Stimulated activated CD8-positive, alpha-beta memory T cell treated with anti-CD3 and anti-CD28 coated beads, Interleukin-15, amount 100 ng/mL, for 1 hour (primary cell): ENCODE measurements at places on chromosomes 7 and 10.
A peak's percentile ranks its signal among the peaks of the same experiment; 100 is the strongest.

- no peak for DNase-seq
These were observed 862.3 kb upstream of the GHITM start for GRCh38 chr10:83276971-83277370.

- no peak for DNase-seq
These were observed 62.7 kb upstream of the CACUL1 start for GRCh38 chr10:118817328-118818068.

GRCh38 chr7:3673524-3673923, 372.5 kb downstream of the SDK1 start:
- peak; percentile 20 for DNase-seq

DNA sequence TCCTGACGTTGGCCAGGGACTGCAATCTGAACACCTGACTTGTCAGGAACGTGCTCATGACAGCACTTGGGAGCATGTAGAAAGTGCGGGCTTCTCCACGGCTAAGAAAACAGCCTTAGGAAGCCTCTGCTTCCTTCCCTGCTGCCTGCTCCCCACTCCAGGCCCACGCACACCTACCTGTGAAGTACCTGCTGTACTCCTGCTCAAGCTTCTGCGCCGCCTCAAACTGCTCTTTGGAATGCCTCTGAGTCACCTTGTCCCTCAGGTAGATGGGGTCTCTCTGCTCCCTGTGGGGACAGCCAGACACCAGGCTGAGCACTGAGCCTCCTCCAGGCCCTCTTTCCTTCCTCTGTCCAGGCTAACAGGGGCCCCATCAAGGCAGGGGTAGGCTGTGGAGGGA, 132.7 kb downstream of the DLG5 start:
- no peak for DNase-seq

DNA sequence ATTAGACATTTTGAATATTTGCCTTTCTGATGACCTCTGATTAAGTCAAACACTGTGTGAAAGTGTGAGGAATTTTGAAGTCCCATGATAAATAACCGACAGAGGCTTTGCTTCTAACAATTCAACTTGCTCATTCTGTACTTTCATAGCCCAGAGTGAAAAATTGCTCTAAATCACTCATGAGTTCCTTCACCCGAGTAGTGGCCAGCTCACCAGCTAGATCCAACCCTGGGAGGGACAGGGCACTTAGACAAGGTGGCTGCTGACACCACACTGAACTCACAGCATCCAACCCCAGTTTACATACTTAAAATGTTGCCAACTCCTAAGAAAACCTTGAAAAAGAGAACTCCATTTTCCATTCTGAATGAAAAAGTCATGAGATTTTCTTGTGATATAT, 80.0 kb upstream of the LYZL1 start:
- no peak for DNase-seq

- DNase-seq, result no peak
These were observed 132.6 kb downstream of the NXPH1 start for GRCh38 chr7:8566016-8566415.

DNA sequence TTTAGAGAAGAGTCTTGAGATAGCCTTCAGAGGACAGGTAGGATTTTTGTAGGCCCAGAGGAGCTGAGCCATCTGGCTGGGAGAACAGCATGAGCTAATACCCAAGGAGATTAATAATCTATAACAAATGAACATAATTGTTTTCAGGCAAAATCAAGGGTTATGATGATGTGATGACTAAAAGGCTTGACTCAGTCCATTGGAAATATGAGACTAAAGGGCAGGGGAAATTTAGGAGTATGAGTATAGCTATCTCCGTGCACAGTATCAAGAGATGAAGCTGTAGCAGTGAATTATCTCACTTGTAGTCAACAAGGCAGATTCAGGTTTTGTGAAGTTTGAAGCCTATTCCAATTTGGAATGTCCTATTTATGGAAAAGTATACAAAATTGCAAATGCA, 40.1 kb downstream of the CSTF2T start:
- no peak for DNase-seq

DNA sequence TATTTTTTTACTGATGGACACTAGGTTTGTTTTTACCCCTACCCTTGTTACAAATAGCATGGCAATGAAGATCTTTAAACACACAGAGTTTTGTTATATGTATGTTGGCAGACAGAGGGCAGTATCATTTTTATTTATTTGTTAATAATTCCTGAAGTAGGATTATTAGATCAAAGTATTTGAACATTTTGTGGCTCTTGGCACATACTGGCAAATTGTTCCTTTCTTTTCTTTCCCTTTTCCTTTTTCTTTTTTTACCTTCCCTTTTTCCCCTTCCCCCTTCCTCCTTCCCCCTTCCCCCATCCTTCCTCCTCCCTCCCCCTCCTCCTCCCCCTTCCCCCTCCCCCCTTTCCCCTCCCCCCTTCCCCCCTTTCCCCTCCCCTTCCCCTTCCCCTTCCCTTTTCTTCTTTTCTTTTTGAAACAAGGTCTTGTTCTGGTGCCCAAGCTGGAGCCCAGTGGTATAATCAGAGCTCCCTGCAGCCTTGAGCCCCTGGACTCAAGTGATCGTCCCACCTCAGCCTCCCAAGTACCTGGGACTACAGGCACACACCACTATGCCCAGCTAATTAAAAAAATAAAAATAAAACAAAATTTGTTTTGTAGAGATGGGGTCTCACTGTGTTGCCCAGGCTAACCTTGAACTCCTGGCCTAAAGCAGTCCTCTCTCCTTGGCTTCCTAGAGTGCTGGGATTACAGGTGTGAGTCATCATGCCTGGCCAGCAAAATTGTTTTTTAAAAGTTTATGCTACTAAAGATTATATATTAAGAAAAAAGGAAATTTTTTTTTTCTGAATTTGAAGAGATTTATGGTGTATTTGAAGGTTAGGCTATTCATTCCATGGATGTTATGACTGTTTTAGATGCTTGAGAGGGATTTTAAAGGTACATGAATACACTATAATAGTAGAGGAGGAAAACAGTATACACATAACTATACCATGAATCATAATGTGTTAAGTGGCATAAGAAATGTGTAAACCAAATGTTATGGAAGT, 39.3 kb downstream of the SEPTIN7 start:
- DNase-seq, result no peak

DNA sequence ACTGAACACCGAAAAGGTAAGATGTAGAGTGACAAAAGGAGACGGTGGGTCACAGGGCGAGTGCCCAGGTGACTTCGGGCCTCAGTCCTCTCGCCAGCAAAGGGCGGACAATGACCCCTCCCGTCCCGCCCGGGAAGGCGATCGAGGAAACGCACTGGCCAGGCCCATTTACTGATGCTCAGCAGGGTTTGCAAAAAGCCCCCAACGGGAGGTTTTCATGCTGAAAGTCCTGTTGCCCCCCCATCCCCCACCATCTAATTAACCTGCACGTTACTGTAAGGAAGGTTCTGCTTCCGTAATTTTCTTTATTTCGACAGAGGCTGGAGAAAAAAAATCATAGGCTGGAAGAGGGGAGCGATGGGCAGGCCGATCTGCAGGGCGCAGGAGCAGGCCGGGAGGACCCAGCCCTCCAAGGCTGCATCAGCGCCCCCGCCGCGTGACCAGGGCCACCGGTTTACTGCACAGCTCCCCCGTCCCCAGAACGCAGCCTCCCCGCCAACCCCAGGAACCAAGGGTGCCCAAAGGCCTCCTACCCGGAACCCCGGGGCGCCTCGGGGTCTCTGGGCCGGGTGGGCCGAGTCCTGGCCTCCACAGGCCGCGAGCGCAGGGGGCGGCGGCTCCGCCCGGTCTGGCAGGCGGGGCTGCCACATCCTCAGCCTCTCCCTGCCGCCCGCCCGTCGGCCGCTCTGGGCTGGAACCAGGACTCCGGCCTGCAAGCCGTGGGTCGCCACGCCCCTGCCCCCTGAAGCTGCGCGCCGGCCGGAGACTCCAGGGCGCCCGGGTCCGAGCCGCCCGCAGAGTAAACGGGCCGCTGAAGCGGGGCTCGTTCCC, 613 bp downstream of the OAT start:
- no peak for DNase-seq

DNA sequence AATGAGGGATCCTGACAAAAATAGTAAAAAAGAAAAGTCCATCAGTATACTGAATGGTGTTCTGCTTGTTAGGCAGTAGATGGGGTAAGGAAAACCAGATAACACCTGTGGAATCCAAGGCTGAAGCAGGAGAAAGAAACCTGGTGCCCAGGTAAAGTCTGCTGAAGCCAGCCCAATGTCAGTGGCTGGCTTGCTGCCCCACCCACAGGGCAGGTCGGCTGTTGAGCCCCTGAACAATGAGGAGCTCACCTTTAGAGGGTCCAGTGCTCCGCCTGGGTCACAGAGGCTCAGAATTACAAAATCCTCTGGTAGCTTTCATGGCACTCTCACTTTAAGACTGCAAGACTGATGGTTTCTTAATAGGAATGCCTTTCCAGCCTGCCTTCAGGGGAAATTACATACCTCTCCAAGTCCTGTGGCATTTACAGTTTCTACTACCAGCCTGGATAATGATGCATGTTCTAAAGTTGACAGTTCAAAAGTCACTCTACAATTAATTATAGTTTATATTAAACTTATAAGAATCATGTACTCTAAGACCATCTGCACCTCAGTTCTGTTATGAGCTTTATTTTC, 23.8 kb downstream of the DHX32 start:
- no peak for DNase-seq

DNA sequence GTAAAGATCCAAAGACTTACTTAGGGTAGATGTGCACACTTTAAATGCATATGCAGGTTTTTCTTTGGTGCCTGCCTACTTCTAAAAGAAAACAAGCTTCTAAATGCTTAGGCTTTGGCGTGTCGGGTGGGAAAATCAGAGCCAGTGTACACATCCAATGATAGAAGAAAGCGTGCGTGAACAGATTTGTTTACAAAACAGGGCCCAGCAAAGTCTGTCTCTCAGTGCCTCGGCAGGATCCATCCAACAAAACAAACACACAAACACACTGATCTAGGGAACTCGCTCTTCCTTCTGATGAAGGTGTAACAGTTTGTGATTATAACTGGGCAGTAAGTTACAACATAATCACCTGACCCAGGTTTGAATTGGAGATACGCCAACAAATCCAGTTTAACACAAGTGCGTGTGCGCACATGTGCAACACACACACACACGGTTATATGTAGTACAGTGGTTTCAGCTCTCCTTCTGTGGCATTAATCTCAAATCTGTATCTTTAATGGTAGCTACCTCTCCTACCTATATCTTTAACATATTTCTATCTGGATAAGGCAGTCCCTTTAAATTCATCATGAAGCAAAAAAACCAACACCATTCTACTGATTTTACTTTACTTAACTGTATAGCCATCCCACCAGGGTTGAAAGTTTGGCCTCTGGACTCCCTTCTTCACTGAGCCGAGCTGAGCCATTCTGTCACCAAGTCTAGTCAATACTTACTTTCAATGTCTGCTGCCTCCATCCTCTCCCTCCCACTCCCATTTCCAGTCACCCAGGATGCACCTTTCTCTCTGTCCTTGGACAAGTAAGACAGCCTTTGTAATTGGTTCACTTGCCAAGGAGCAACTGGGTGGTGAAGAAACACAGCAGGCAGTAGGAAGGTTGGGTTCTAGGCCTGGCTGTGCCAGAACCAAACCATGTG, 184.4 kb upstream of the KLF14 start:
- DNase-seq, result no peak

GRCh38 chr7:37284805-37285231, 163.8 kb downstream of the ELMO1 start:
- peak; percentile 12 for DNase-seq
